ENCODE measurements at places on chromosomes 13 and 19.

DNA sequence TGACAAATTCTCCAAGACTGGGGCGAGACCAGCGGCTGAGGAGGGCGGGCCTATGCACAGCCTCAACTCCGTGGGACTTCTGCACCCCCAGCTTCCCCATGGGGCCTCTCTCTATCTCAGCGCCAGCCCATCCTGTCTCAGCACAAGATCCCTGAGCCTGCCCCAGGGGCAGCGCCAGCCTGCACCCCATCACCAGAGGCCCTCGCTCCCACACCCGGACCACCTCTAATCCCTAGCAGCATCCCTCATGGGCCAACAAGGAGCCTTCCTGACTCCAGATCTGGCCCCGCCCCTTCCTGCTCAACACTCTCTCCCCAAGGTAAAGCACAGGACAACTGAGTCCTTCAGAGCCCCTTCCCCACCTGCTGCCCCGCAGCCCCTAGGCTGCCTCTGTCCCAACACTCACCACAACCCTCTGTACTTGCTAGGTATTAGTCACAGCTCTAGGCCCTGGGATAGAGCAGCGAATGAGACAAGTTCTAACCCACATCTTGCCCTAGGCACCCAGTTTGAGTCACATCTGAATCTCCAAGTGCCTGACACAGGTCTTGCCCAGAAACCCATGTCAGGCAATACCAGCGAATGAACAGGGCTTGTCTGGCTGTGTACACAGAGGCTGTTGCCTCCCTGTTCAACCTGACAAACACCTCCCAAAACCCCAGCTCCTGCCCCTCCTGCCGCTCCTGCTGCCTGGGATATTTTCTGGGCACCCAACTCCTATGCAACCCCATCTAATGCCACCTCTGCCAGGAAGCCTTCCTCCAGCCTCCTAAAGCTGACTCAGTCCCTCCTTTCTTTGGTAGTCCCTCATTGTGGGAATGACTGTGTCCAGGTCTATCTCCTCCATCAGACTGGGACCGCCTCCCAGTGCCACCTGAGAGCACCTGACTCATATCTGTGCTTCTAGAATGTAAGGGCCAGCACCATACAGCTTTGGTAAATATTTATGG lies 18.6 kb downstream of the GRIK5 start:
- no peak for DNase-seq

DNA sequence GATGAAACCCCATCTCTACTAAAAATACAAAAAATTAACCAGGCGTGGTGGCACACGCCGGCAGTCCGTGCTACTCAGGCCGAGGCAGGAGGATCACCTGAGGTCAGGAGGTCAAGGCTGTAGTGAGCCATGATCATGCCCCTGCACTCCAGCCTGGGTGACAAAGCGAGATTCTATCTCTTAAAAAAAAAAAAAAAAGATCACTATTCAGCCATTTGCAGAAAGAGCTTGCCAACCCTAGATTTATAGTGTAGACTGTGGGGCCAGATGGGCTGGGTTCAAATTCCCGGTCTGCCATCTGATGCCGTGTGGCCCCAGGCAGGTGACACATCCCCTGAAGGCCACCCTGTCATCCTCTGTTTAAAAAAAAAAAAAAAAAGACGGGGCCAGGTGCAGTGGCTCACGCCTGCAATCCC lies 28.9 kb downstream of the SMIM24 start:
- DNase-seq, result no peak

- no peak for DNase-seq
Measured at GRCh38 chr19:10260141-10260584, 8.1 kb downstream of the MRPL4 start.

- DNase-seq, result no peak
Measured at GRCh38 chr19:32483574-32483973, 78.0 kb downstream of the DPY19L3 start.

GRCh38 chr19:5968431-5969373 lies 9.2 kb downstream of the RANBP3 start:
- no peak for DNase-seq

GRCh38 chr13:27182844-27183497 lies 11.4 kb upstream of the USP12 start:
- no peak for DNase-seq

GRCh38 chr19:45782820-45783785 lies 813 bp upstream of the DMPK start:
- no peak for DNase-seq

- peak; percentile 80 for DNase-seq
Measured at GRCh38 chr19:50843701-50844221, 10.4 kb upstream of the KLK15 start.

- DNase-seq, result no peak
Measured at GRCh38 chr19:2034729-2035589, 16.1 kb downstream of the MKNK2 start.

DNA sequence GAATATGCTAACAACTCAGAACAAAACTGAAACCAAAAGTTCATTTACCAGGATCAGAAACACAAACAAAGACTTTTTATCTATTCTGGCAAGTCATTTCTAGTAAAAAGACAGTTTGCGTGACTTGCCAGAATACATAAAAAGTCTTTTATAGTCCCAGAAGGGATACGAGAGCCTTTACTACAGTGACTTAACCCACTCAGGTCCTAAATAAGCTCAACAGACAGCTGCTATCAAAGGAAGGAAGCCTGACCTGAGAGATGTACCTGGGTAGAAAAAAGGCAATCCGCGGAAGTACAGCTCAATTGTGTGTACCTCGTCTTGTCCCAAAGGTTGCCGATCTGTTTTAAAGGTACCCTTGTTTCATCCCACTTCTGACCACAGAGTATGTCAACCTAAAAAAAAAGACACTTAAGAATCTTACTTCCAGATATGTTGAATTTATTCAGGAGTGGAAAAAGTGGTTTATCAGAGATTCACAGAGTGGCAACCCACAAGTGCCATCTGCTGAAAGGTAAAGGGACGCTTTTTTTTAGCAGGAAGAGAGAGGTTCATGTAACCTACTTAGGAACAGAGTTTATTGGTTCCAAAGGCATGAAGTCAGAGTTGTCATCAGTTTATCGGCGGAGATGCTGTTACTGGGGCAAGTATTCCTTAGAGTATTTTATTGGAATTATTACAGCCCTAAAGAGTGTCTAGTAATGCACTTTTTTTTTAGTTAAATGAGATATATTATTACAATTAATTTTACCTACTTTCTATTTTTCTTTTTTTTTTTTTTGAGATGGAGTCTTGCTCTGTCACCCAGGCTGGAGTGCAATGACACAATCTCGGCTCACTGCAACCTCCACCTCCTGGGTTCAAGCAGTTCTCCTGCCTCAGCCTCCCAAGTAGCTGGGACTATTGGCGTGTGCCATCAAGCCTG lies 69.7 kb upstream of the C1QTNF9B start:
- DNase-seq, result peak; percentile 81

GRCh38 chr19:33175156-33175782 lies 18.9 kb upstream of the LRP3 start:
- DNase-seq, result no peak

- DNase-seq, result no peak
Measured at GRCh38 chr13:105196052-105196451, 1339.4 kb downstream of the EFNB2 start.

DNA sequence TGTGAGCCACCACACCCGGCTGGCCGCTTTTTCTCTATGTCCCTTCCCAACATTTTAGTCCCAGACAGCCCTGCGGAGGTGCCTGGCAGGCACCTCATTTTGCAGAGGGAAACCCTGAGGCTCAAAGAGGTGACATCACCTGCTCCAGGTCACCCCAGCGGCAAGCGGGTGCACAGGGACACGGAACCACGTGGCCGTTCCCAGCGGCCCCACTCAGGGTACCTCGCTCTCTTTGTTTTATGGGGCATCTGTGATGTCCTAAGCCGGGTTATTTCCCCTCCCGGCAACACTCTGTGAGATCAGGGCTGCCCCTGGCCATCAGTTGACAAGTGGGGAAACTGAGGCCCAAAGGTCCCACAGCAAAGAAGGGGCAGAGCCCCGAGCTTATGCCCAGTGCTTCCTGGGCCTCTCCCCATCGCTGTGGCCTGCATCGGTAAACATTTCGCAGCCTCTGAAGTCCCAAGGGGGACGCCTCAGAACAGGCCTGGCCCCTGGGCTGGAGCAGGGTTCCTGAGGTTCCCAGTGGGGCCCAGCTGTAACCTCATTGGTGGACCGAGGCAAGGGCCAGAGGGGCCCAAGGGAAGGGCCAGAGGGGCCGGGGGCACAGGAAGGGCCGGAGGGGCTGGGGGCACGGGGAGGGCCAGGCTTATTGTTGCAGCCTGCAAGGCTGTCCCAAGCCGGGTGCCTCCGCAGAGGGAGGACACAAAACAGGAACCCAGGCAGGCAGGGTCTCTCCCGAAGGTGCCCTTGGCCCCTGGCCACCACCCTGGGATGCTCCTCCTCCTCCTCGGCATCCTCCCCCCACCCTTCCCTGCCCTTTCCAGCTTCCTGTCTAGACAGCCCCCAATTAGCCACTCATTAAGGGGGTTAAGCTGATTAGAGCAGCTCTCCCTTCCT lies 39.0 kb downstream of the SMIM24 start:
- DNase-seq, result no peak

DNA sequence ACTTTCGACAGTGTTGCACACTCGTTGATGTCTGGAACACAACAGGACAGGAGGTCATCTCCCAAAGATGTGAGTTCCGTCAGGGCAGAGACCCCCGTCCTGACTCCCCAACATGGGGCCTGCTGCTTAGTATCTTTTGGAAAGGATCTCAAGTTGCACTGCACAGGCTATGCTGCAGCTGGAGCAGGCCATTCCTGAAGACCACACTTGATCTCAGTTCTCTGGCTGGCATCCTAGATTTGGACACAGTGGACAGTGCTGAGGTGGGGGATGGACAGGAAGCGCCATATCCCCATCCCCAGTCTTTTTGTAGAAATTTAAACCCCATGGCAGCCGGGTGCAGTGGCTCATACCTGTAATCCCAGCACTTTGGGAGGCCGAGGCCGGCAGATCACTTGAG lies 5.9 kb downstream of the ADGRE2 start:
- no peak for DNase-seq

DNA sequence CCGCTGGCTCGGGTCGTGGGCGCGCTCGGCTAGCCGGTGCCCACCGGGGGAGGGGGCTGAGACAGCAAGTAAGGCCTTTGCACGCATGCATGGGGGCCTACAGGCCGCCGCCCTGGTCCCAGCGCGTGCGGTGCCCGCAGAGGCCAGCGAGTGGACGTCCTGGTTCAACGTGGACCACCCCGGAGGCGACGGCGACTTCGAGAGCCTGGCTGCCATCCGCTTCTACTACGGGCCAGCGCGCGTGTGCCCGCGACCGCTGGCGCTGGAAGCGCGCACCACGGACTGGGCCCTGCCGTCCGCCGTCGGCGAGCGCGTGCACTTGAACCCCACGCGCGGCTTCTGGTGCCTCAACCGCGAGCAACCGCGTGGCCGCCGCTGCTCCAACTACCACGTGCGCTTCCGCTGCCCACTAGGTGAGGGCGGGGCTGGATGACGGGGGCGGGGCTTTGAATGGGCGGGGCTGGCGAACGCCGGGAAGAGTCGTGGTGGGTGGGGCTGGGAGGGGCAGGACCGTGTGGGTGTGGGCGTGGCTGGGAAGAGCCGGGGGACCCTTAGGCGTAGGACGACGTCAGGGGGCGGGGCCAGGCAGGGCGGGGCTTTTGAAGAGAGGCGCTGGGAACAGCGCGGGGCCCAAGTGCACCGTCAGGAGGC lies 2.1 kb downstream of the CILP2 start:
- no peak for DNase-seq

DNA sequence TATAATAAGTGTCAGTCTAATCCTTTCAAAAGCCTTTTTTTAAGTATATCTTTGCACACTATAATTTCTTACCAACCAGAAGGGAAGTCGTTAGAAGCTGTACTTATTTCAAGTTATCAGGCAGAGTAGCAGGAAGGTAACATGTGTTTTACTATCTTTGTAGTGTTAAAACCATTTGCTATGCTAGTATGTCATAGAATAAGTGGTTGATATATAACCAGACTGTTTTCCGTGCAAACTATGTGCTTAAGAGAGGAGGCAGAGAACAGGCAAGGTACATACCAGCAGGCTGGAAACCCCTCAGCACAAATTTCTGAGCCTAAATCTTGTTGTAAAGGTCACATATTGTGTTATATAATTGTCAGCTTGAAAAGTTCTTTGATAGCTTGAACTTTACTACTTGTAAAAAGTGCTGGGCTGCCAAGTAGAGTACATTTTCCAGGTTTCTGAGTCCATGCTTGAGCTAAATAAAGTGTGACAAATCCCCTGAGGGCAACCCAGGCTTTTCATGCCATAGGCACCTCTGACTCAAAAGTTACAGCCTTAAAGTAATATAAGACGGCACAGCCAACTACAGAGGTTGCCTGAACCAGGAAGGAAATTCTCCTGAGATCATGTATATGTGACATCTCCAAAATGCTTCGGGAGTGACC lies 1297.4 kb downstream of the PCDH9 start:
- no peak for DNase-seq

GRCh38 chr19:21566073-21566472 lies 60.7 kb downstream of the ZNF429 start:
- DNase-seq, result no peak

DNA sequence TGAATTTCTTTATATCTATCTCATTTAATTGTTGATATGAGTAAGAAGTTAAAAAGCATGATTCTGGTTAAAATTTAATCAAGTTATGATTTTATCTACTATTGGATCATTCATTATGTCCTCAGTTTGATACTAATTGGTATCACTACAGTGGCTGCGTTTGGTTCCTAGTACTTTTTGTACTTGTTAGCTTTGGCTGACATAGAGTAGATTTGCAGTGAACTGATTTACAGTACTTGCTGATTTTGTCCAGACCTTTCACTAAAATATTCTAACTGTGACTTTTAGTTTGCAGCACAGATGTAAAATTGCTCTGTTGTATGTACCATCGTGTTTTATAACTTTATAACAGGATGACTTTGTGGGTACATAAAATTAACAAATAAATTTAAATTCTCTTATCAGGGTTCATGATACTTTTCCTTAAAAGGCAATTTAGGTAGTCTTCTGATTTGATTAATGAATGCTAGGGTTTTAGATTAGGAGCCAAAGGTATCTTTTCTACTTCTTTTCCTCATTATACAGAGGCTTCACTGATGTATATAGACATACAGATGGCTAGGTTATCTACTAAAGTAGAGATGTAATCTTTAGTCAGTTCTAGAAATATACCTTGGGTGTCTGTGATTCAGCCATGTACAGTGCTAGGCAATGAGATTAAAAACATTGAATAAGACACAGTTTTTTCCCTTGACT lies 8.7 kb downstream of the UCHL3 start:
- DNase-seq, result no peak

DNA sequence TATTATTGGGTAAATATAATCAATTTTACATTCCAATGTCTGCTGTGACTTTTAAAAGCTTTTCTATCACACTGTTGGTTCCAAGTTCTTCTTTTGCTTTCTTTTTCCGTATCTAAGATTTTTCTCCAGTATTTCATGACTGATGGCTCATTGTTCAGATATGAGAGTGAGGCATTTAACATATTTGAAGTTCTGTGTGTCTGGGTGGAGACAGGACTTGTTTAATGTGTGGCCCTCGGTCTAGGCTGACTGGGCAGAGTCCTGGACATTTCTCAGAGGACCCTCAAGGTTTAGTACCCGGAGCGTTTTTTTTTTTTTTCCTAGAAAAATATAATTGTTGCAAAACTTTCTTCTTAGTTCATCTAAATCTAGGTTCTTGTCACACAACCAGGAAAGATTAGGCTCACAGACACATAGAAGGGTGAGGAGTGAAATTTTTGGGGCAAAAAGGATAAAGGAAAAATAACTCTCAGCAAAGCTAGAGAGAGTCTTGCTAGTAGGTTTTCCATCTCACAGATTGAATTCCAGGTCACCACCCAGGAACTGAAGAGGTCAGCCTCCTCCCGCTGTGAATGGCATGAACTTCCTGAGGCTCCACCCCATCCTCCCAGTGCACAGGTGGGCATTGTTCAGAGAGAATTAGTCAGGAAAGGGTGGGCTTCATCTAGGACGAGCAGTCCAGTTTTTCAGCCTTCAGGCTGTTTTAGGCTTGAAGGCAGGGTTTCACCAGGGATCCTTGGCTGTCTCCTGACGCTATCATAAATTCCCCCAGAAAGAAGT lies 1002.4 kb upstream of the PCDH9 start:
- DNase-seq, result no peak
